Heart right ventricle (tissue), 16 donors: ENCODE measurements at places on chromosomes 16 and 17. TPM values are rescaled to one million over a fixed set of nuclear protein-coding genes. Genes with fewer than 3 reads are reported as not detected.
A peak's percentile ranks its signal among the peaks of the same experiment; 100 is the strongest.

DNA sequence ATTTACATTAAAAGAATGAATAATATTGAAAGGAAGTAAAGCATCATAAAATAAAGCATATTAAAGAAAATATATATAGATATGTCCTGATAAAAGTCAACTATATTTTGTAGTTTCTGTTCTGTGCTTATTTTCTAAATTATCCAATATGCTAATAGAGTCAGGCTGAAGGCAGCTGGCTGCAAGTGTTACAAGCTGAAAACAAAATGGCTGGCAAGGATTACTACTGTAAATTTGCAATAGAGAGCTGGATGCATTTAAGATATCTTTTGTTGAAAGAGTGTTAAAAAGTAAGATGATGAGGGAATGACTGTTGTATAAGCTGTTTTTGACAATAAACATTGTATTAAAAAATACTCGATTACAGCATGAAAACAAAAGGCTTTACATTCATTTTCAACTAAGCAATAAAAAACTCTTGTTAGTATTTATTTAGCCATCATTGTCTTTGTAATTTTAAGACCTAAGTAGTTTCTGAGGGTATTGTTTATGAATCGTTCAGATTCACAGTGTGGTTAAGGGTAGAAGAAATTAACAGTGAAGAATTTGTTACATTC is 76.3 kb downstream of the TANC2 start:
- no peak for DNase-seq
- peaks cover 15% of the 10 kb centered on the region for H3K4me1 ChIP-seq
- no peaks in the 10 kb centered on the region for H3K36me3 ChIP-seq
- no peak overlapping the region for H3K27ac ChIP-seq

DNA sequence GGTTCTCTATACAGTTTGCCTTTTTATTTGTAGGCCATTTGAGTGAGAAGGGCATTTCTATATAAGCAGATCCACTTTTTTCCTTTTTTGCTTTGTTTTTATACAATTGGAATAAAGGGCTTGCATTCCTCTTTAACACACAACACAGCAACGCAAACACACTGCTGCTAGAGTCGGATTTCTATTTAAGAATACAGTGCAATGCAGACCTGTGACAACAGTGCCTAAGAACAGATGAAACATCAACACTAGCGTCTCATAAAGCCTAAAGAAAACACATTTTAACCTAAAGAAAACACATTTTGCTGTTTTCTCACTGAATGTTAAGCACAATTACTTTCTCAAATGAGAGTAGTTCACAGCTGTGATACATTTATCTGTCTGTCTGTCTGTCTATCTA is 1141.1 kb downstream of the CDH11 start:
- H3K4me3 ChIP-seq, result no peak overlapping the region
- H3K27me3 ChIP-seq, result no peaks in the 10 kb centered on the region
- no peaks in the 10 kb centered on the region for H3K36me3 ChIP-seq

DNA sequence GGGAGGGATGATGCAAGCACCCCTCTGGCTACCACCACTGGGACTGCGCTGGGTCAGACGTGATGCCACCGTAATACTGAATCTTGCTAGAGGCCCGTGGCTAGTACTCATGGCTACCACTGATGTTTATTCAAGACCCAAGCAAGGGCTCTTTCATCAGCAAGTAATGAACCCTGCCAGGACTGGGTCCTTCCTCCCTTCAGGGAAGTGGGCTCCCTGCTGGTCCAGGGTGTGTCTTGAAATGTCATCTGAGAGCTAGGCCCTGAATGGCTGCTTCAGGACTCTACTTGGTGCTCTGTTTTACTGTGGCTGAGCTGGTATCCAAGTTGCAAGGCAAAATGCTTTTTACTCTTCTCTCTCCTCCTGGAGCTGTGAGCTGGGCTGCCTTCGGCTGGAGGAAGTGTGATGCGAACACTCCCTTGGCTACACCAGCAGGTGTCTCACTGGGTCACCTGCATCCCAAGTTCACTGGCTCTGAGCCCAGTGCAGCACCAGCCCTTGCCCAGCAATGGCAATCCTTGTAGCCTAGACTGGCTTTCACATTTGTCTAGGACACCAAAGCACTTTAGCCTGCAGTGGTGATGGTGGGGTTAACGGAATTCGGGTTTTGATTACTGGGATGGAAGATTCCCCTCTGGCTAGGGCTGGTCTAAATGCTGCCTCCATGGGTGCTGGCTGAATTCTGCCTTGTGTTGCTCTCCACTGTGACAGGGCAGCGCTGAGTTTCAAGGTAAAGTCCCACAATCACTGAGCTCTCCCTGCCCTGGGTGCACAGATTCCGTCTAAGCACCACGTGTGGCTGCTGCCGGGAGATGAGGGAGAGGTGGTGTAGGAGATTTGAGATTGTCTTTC is 98.6 kb downstream of the USP22 start:
- H3K27ac ChIP-seq, result no peak overlapping the region
- no peaks in the 10 kb centered on the region for H3K4me1 ChIP-seq
- H3K4me3 ChIP-seq, result no peak overlapping the region

GRCh38 chr16:65524997-65525396 is 403.1 kb upstream of the CDH11 start:
- no peak overlapping the region for H3K27ac ChIP-seq
- no peaks in the 10 kb centered on the region for H3K36me3 ChIP-seq
- H3K4me1 ChIP-seq, result peaks cover 11% of the 10 kb centered on the region

DNA sequence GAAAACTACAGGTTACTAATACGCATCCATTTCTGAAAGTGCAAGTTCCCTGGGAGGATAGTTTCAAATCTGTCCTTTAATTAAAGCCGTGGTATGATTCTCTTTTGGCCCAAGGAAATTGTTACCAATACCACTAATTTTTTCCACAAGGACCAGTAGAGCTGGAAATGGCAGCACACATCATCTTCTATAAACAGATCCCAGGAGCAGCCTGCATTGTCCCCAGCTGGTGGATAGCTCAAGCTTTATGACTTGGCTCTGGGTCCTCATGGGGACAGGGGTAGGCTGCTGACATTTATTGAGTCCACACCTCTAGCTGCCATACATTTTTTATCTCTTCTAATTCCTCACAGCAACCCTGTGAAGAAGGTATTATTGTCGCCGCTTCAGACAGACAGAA is 35.8 kb upstream of the BHLHA9 start:
- peaks cover 24% of the 10 kb centered on the region for H3K4me1 ChIP-seq
- no peak overlapping the region for H3K4me3 ChIP-seq
- no peaks in the 10 kb centered on the region for H3K36me3 ChIP-seq
- H3K27me3 ChIP-seq, result peaks cover 45% of the 10 kb centered on the region

DNA sequence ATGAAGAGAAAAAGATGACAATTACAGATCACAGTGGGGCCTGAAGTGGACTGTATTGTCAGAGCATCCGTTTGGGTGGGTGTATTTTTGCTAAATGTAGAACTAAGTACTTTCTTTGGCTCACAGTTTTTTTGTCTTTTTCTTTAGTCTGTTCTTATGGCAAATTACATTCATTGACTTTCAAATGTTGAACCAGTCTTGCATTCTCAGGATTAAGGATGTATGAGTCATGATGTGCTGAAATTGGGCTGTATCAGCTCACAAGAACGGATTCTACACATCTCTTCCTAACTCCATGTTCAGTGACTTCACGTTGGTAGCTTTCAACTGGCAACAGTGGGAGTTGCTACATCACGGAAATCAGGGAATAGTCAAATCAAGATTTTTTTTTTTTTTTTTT is 66.5 kb downstream of the TEX2 start:
- H3K27me3 ChIP-seq, result no peaks in the 10 kb centered on the region
- peaks cover 32% of the 10 kb centered on the region for H3K36me3 ChIP-seq
- H3K27ac ChIP-seq, result no peak overlapping the region

DNA sequence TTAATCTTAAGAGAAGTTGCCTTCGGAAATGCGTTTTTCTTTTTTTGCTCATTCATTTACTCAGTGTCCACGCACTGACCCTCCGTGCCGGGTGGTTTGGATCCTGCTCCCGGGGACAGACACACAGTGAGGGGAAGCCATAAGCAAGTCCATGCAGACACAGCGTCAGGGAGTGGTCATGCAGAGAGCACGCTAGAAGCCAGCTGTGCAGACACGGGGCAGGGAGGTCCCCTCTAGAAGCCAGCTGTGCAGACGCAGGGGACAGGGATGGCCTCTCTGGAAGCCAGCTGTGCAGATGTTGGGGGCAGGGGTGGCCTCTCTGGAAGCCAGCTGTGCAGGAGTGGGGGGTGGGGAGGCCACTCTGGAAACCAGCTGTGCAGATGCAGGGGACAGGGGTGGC is 4.8 kb downstream of the GAA start:
- H3K4me3 ChIP-seq, result no peak overlapping the region
- no peak for DNase-seq
- no peak overlapping the region for H3K27ac ChIP-seq
- no peaks in the 10 kb centered on the region for H3K27me3 ChIP-seq
- H3K36me3 ChIP-seq, result no peaks in the 10 kb centered on the region

GRCh38 chr17:36532435-36532975 is 2.2 kb downstream of the MYO19 start:
- H3K27me3 ChIP-seq, result no peaks in the 10 kb centered on the region
- no peak for DNase-seq
- H3K4me1 ChIP-seq, result peaks cover 19% of the 10 kb centered on the region
- no peak overlapping the region for H3K27ac ChIP-seq

GRCh38 chr17:76240461-76241203 is at the start of gene RNF157:
Gene RNF157 (minus strand): TSS chr17:76240493. CDS start chr17:76240240, 253 bp downstream.
- peak; percentile 69 for DNase-seq
- peaks cover 26% of the 10 kb centered on the region for H3K4me1 ChIP-seq
- H3K27me3 ChIP-seq, result no peaks in the 10 kb centered on the region
- peak within 1 kb of the TSS; percentile 69 for H3K27ac ChIP-seq

DNA sequence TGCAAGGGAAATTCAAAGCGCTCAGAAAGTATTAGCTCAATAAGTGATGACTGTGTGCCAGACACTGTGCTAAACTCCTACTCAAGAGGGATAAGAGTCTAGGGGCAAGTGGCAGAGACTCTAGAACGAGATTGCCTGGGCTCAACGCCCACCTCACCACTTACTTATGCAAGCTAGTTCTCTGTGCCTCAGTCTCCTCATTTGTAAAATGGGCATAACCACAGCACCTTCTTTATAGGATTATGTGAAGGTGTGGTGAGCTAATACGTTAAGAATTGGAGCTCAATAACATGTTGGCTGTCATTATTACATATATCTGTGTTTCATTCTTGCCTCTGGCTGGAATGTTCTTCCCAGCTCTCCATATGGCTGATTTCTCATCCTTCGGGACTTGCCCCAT is 15.4 kb downstream of the DEXI start:
- H3K27me3 ChIP-seq, result no peaks in the 10 kb centered on the region
- H3K27ac ChIP-seq, result no peak overlapping the region
- peaks cover 78% of the 10 kb centered on the region for H3K36me3 ChIP-seq
- no peak for DNase-seq

DNA sequence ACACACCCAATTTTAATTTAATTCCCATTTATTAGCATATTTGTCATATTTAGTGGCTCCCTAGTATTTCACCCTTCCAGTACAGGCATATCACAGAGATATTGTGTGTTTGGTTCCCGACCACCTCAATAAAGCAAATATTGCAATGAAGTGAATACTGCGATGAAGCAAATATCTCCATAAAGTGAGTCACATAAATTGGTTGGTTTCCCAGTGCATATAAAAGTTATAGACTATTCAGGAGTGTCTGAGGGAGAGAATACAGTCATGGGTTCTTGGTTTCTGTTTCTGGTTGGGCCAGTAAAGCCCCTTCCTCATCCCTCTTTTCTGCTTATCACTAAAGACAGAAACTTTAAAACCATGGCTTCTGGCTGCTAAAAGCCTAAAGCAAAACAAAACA is 295.4 kb upstream of the AXIN2 start:
- no peak for DNase-seq
- no peaks in the 10 kb centered on the region for H3K36me3 ChIP-seq
- H3K27me3 ChIP-seq, result no peaks in the 10 kb centered on the region
- no peak overlapping the region for H3K27ac ChIP-seq

- no peak for DNase-seq
- no peak overlapping the region for H3K4me3 ChIP-seq
- H3K27me3 ChIP-seq, result no peaks in the 10 kb centered on the region
- H3K4me1 ChIP-seq, result no peaks in the 10 kb centered on the region
- H3K27ac ChIP-seq, result no peak overlapping the region
These were observed 6.9 kb downstream of the CHST6 start for GRCh38 chr16:75488322-75488721.

DNA sequence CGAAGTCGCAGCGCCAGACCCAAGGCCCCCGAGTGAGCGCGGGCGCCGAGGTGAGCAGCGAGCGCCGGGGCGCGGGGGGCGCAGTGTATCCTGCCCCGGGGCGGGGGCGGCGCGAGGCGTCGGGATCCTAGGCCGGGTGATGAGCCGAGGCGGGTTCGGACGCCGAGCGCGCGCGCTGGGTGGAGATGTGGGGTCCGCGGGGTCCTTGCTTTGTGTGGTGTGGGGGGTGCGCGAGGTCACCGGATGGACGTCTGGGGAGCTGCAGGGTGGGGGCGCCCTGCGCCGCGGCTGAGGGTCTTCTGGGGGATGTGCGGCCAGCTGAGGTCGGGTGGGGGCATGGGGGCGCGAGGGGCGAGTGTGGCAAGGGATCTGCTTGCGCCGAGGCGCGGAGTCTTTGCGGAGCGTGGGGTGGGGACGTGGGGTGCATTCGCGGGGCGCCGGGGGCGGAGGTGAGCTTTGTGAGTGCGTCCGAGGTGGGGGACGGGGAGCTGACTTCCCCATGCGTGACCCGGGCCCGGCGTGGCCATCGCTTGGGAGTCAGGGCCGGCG is 560 bp downstream of the RAI1 start:
- H3K27me3 ChIP-seq, result no peaks in the 10 kb centered on the region
- DNase-seq, result peak; percentile 60
- H3K27ac ChIP-seq, result peak overlapping the region; percentile 91
- H3K4me3 ChIP-seq, result peak overlapping the region; percentile 67
- H3K4me1 ChIP-seq, result peaks cover 31% of the 10 kb centered on the region
- H3K36me3 ChIP-seq, result no peaks in the 10 kb centered on the region

DNA sequence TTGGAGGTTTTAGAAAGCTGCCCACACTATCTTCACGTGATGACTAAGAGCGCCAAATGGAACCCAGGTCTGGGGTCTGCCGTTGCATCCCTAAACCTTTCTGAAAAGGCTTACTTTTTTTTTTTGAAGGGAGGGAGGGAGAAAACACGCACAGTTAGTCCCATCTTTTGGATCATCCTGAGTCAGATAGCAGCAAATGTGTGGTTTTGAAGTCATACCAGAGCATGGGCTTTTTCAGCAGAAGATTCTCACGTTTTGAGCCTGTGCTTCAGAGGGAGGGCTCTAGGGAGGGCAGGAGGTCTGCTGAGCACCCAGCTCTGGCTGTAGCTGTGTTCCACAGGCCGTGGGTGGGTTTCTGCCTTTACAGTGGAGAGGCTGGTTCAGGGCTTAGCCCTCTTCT is 194.7 kb downstream of the SNX29 start:
- DNase-seq, result no peak
- H3K27ac ChIP-seq, result no peak overlapping the region
- H3K4me3 ChIP-seq, result no peak overlapping the region
- H3K27me3 ChIP-seq, result no peaks in the 10 kb centered on the region

KRT15 gene
- not detected for total RNA-seq

CFAP52 gene
- total RNA-seq, result 0.23 TPM

SPIRE2 gene
- 1.2 TPM for total RNA-seq

KRTAP4-5 gene
- not detected for total RNA-seq

NPIPA8 gene
- total RNA-seq, result not detected

KCNJ12 gene
- 7.5 TPM for total RNA-seq
